Large intestine (tissue), 12 donors: ENCODE measurements at places on chromosomes 12 and 14.

DNA sequence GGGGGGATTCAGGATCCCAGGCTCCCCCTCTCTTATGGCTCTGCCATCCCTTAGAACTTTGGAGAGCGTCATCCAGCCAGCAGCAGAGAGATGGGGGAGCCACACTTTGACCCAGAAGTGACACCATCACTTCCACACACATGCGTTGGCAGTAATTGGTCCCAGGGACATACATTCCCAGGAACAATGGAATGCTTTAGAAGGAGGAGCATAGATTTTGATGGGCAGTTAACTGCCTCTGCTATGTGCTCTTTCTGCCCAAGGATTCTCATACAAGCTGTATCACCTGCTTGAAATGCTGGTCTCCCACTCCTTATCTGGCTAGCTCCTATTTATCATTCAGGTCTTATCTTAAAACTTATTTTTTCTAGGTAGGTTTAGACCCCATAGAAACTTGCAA is 109.0 kb upstream of the RPH3A start:
- H3K4me3 ChIP-seq, result no peak overlapping the region
- H3K36me3 ChIP-seq, result no peaks in the 10 kb centered on the region

- peak; percentile 95 for DNase-seq
- no peaks in the 10 kb centered on the region for H3K36me3 ChIP-seq
- peaks cover 7% of the 10 kb centered on the region for H3K4me1 ChIP-seq
- peak within 1 kb of the TSS; percentile 74 for H3K4me3 ChIP-seq
- peak within 1 kb of the TSS; percentile 81 for H3K27ac ChIP-seq
These were observed at the start of gene CCDC77 for GRCh38 chr12:401235-402028. Gene CCDC77 (plus strand): TSS chr12:401644. CDS start chr12:409384, 7,740 bp downstream.

DNA sequence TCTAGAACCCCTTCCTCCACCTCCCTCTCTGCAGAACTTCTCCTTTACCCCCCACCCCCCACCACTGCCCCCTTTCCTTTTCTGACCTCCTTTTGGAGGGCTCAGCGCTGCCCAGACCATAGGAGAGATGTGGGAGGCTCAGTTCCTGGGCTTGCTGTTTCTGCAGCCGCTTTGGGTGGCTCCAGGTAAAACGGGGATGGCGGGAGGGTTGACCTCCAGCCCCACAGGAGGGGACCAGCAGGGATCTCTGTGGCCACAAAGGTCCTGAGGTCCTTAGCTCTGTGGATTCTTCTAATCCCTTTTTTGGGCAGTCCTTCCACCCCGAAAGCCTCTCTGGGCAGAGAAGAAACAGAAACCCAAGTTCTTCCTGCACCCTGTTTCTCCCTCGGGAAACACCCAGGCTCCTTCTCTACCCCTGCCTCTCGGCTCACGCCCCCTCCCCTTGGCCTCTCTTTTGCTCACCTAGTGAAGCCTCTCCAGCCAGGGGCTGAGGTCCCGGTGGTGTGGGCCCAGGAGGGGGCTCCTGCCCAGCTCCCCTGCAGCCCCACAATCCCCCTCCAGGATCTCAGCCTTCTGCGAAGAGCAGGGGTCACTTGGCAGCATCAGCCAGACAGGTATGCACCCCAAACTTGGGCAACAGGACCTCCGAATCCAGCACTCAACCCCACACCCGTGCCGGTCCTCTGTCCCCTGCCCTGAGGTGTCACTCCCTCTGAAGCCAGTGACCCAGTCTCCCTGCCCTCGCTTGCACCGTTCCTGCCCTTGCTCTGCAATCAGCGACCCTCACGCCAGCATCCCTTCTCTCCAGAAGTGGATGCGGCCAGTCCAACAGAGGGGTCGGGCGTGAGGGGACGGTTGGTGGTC is 638 bp downstream of the LAG3 start:
- H3K27me3 ChIP-seq, result peaks cover 10% of the 10 kb centered on the region
- peaks cover 40% of the 10 kb centered on the region for H3K4me1 ChIP-seq
- H3K4me3 ChIP-seq, result no peak overlapping the region
- DNase-seq, result no peak
- peaks cover 26% of the 10 kb centered on the region for H3K36me3 ChIP-seq
- no peak overlapping the region for H3K27ac ChIP-seq

DNA sequence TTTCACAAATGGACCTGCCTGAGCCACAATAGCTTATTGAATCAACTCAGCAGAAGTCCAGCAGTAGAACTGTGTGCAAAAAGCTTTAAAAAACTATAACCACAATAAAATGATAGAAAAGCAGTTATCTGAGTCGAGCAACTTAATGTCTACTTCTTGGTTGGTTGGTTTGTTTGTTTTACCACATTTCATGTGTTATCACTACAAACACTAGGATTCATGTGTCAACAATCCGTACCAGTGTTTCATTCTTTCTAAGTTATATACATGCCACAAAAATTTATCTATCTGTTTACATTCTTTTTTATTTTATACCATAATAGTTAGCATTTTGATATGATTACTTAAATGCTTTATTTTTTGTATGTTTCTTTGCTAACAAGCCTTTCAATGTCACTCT is 339.0 kb downstream of the KCNH5 start:
- H3K27me3 ChIP-seq, result no peaks in the 10 kb centered on the region
- no peaks in the 10 kb centered on the region for H3K4me1 ChIP-seq
- H3K36me3 ChIP-seq, result no peaks in the 10 kb centered on the region
- H3K4me3 ChIP-seq, result no peak overlapping the region
- DNase-seq, result no peak

- H3K36me3 ChIP-seq, result no peaks in the 10 kb centered on the region
- H3K27ac ChIP-seq, result no peak overlapping the region
- H3K27me3 ChIP-seq, result peaks cover 2% of the 10 kb centered on the region
- H3K4me1 ChIP-seq, result no peaks in the 10 kb centered on the region
- DNase-seq, result no peak
- H3K4me3 ChIP-seq, result no peak overlapping the region
These were observed 125.0 kb upstream of the CCND2 start for GRCh38 chr12:4148418-4149056.

DNA sequence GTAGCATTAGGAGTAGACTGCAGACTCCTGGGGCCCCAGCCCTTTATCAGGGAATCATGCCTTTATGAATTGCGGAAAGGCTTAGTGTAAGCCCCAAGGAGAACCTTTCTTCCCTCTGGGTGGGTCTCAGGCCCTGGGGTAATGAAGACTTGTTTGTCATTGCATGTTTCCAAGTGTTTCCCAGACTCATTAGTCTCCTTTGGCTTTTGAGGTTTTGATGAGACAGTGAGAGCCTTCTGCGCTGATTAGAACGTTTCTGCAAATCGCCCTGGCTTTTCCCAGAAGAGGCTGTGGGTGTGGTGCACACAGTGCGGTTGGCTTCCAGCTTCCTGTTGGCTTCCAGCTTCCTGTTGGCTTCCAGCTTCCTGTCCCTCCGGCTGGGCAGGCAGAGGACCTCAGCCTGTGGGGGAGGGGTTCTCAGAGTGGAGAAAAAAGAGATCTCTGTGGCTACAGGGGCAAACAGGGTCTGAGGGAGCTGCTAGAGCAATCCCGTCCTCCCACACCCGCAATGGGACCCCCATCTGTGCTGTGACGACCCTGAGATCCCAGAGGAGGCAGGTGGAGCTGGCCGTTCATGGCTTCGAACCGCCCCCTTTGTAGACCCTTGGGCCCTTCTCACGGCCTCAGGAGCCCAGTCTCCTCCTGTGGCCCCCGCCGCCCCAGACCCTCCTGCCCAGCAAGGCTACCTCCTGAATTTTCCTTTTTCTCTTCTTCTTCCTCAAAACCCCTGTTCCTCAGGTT is 42.1 kb downstream of the GPR68 start:
- no peaks in the 10 kb centered on the region for H3K27me3 ChIP-seq
- H3K27ac ChIP-seq, result no peak overlapping the region
- H3K4me1 ChIP-seq, result no peaks in the 10 kb centered on the region

- H3K36me3 ChIP-seq, result no peaks in the 10 kb centered on the region
- no peaks in the 10 kb centered on the region for H3K27me3 ChIP-seq
- no peak overlapping the region for H3K4me3 ChIP-seq
- H3K27ac ChIP-seq, result no peak overlapping the region
These were observed 14.0 kb upstream of the CRY1 start for GRCh38 chr12:107107381-107107780.

GRCh38 chr14:23182372-23183157 is 895 bp downstream of the SLC7A8 start:
- H3K4me3 ChIP-seq, result peak overlapping the region; percentile 65
- H3K4me1 ChIP-seq, result peaks cover 21% of the 10 kb centered on the region
- DNase-seq, result peak; percentile 82
- no peaks in the 10 kb centered on the region for H3K36me3 ChIP-seq

DNA sequence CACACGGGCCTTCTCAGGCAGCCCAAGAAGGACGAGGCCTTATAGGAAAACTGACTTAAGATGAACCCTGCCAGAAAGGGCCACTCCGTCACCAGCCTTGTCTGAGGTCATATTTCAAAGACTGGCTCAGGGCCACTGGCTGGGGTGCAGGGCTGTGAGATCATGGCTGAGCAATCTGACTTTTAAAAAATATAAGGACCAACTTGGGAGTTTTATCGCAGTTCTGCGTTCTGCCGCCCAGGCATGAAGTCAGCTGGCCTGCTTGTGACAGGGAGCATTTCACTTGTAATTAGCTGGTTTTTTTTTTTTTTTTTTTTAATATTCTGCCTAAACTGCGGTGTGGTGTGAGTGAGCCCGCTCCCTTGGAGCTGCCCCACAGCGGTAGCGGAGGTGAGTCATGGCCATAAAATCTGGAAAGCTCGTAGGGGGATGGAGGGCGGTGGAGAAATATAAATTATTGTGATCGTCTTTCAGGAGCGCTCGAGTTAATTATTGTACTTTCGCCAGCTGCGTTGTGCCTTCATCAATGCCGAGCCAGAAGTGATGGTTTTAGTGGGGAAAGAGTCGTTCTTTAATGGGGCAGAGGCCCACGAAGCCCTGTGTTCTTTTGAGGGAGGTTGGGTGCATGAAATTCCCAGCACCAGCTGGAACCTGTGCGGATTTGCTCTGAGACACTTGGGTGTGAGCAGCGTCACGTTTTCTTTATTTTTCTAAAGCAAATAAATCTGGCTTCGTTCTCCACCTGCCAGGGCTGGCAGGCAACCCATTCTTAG is 231.9 kb downstream of the C12orf75 start:
- H3K27ac ChIP-seq, result no peak overlapping the region
- no peaks in the 10 kb centered on the region for H3K4me1 ChIP-seq
- no peak overlapping the region for H3K4me3 ChIP-seq
- peak; percentile 2 for DNase-seq
- H3K27me3 ChIP-seq, result no peaks in the 10 kb centered on the region

DNA sequence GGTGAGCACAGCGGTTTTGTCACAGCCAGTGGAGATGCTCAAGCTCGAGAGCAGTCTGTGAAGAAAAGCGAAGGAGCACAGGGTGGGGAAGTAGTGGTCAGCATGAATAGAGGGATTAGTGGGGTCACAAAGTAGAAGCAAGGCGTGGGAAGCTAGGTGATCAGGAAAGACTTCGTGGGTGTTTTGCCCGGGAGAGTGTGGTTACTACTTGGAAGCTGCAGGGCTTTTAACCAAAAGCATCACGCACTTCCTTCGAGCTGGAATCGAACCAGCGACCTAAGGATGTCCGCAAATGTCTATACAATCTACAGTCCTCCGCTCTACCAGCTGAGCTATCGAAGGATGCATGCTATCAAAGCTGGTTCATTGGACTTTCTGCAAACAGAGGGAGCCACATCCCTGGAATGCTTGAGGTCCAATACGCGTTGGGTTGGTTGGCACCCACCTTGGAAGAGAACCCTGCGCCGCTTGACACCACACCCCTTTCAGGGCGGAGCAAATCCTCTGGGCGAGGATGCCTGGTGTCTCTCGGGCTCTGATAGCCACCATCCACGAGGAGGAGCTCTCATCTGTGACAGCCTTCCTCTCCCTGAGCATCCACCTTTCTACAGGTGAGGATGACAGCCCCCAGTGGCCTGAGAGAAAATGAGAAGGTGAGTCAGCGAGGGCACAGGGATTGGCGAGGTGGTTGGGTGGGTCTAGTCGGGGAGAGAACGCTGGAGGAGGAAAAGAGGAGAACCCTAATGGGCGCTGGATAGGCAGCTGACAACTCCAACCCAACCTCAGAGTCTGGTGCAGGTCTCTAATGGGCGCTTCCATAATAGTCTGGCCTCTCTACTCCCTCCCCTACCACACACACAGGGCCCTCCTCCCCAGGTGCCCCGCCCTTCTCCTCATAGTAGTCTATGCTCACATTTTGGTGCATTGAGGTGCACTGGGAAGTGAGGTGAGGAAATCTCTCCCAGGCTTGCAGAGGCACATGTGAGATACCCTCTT is 16.0 kb upstream of the OR6S1 start:
- H3K27ac ChIP-seq, result peak overlapping the region; percentile 37
- peaks cover 35% of the 10 kb centered on the region for H3K4me1 ChIP-seq
- H3K4me3 ChIP-seq, result no peak overlapping the region
- no peaks in the 10 kb centered on the region for H3K36me3 ChIP-seq

- no peaks in the 10 kb centered on the region for H3K4me1 ChIP-seq
- no peak for DNase-seq
- H3K27ac ChIP-seq, result no peak overlapping the region
- no peaks in the 10 kb centered on the region for H3K36me3 ChIP-seq
- H3K4me3 ChIP-seq, result no peak overlapping the region
- no peaks in the 10 kb centered on the region for H3K27me3 ChIP-seq
These were observed 19.8 kb downstream of the STYK1 start for GRCh38 chr12:10654003-10654402.

- peaks cover 6% of the 10 kb centered on the region for H3K4me1 ChIP-seq
- DNase-seq, result peak; percentile 14
- no peak overlapping the region for H3K4me3 ChIP-seq
These were observed 56.5 kb upstream of the KCNH3 start for GRCh38 chr12:49482095-49483051.

GRCh38 chr12:49917788-49918173 is 14.1 kb upstream of the FAIM2 start:
- H3K4me3 ChIP-seq, result no peak overlapping the region
- peaks cover 6% of the 10 kb centered on the region for H3K27me3 ChIP-seq
- no peak overlapping the region for H3K27ac ChIP-seq
- no peaks in the 10 kb centered on the region for H3K36me3 ChIP-seq
- no peak for DNase-seq
- no peaks in the 10 kb centered on the region for H3K4me1 ChIP-seq

- no peak overlapping the region for H3K4me3 ChIP-seq
- no peaks in the 10 kb centered on the region for H3K4me1 ChIP-seq
- no peaks in the 10 kb centered on the region for H3K27me3 ChIP-seq
- H3K27ac ChIP-seq, result no peak overlapping the region
These were observed 19.9 kb upstream of the MDM1 start for GRCh38 chr12:68352067-68352466.

DNA sequence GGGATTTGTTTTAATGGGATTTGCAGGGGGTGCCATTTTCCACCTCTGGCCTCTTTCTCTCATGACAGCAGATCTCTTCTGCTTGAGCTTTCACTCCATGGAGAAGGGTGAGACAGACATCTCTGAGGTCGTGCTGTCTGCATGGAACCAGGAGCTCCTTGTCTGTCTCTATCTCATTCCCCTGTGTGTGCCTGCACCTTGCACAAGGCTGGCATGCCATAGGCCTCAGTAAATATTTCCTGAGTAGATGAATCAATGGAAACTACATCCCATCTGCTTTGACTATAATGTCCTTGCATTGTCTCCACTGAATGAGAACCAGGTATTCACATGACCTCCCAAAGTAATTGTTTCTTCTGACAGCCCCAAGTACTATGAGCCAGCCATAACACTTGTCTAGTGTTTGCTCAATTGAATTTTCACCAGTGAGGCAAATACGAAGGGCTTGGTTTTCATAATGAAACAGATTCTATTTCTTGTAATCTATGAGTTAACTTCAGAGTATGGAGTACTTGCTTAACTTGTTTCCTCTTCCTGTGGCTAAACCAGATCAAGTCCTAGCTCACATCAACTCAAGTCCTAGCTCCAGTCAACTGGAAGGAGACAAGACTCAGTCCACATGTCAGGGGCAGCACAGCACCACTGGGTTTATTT is 32.3 kb downstream of the KCNK13 start:
- peaks cover 3% of the 10 kb centered on the region for H3K27me3 ChIP-seq
- H3K4me3 ChIP-seq, result no peak overlapping the region
- H3K36me3 ChIP-seq, result no peaks in the 10 kb centered on the region
- H3K4me1 ChIP-seq, result no peaks in the 10 kb centered on the region
- no peak overlapping the region for H3K27ac ChIP-seq

- H3K27ac ChIP-seq, result no peak overlapping the region
- DNase-seq, result no peak
- no peak overlapping the region for H3K4me3 ChIP-seq
These were observed 103.8 kb downstream of the RFLNA start for GRCh38 chr12:124398578-124399227.
